ENCODE measurements at places on chromosomes 4 and X.

DNA sequence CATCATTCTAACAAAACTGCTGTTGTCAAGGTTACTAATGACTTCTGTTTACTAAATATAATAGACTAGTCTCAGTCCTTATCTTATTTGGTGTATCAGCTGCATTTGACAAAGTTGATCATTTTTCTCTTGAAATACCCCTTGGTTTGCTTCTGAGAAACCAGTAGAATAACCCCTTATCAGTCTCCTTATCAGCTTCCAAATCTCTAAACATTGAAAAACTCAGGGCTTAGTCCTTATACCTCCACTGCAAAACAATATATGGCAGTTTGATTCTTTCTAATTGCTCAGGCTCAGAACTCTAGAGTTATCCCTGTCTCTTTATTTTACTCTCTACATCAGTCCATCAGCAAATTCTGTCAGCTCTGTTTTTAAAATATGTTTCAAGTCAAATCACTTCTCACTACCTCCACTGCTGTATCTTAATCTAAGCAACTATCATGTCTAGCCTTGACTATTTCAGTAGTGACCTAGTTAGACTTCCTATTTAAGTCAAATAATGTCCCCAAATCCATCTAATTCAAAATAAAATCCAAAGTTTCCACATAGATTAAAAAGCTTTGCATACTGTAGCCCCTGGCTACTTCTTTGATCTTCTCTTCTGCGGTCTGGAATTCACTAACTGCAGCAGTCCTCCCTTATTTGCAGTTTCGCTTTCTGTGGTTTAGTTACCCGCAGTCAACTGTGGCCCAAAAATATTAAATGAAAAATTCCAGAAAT, 87.1 kb upstream of the NPNT start:
- DNase-seq: no peak

GRCh38 chrX:30373951-30374350, 64.8 kb upstream of the NR0B1 start:
- no peak for DNase-seq

DNA sequence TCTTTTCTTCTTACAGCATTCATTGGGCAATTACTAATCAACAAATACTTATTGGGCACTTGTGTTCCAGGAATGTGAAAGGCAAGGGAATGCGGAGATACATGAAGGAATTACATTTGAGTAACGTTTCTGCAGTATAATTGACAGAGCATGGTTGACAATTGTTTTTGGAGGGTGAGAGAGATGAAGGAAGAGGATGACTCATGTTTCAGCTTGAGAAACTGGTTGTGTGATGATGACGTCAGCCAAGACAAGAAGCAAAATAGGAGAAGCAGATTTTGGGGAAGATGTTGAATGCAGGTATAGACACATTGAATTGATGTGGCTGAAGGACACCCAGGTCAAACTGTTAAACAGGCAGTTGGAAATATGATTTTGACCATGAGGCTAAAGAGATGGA, 8.0 kb upstream of the CPEB2 start:
- DNase-seq: no peak

GRCh38 chrX:130082244-130083106, 27.8 kb downstream of the ELF4 start:
- DNase-seq: no peak

- no peak for DNase-seq
Measured at GRCh38 chrX:152876931-152877840, 20.7 kb upstream of the ZNF185 start.

DNA sequence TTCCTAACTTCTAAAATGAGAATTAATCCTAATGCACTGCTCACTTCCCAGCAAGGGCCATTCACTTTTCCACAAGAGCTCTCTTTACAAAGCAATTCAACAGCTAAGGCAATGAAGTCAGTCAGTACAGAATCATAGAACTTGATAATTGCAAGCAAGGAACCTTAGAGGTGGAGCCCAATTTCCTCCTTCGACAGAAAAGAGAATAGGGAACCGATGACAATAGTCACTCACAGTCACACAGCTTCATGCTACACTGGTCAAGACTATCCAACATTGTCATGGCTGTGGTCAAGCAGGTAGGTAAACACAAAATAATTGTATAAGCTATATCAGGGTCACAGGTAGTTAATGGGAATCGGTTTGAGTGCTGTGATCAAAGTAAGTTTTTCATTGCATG, 90.0 kb downstream of the ELOVL6 start:
- peak; percentile 11 for DNase-seq

GRCh38 chr4:30836231-30836630, 116.1 kb downstream of the PCDH7 start:
- DNase-seq: no peak

- no peak for DNase-seq
Measured at GRCh38 chr4:89196056-89196674, 84.8 kb downstream of the TIGD2 start.

- DNase-seq: no peak
Measured at GRCh38 chr4:4870576-4871241, 11.2 kb downstream of the MSX1 start.

GRCh38 chrX:69216911-69217310, 51.7 kb upstream of the PJA1 start:
- DNase-seq: peak; percentile 12

DNA sequence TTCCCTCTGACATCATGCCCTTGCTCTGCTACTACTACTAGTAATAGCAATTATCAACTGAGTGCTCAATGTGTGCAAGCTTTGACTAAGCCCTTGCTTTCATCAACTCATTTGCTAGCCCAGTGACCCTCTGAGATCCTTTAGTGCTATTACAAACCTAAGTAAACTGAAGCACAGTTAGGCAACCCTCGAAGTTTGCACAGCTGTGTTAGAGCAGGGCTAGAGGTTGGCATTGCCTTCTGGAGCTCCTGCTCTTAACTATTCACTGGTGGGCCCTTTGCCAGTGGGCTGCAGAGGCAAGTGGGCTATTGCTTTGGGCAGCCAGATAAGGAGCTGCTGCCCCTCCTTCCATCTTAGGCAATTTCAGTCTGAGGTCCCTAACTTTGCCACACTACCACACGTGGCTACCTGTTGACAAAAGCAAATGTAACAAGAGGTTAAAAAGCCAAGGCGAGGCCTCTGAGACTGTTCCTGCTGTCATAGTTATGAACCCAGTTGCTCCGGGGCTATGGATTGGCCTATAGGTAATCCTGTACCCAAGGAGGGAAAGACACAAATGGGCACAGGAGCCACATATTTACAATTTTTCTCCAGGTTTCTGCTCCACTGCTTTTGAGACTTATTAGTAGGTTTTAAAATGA, 41.5 kb upstream of the ANKRD50 start:
- DNase-seq: no peak

GRCh38 chr4:174524242-174524641, 2.0 kb upstream of the HPGD start:
- no peak for DNase-seq

DNA sequence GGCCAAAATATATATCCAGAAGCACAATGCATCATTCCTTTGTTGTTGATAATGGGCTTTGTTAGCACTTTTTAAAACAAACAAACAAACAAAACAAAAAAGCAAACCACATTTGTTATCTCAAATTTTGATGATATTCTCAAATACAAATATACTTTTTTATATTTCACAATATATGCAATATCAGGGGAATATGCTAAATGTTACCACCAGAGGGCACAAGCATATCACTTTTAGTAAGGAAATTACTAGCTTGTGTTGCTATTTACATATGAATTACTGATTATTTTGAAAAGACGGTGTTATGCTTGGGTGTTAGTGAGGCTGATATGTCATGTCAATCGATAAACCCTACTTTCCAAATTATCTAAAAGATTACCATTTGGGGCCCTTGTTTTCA, 29.1 kb downstream of the RIPPLY1 start:
- peak; percentile 6 for DNase-seq

DNA sequence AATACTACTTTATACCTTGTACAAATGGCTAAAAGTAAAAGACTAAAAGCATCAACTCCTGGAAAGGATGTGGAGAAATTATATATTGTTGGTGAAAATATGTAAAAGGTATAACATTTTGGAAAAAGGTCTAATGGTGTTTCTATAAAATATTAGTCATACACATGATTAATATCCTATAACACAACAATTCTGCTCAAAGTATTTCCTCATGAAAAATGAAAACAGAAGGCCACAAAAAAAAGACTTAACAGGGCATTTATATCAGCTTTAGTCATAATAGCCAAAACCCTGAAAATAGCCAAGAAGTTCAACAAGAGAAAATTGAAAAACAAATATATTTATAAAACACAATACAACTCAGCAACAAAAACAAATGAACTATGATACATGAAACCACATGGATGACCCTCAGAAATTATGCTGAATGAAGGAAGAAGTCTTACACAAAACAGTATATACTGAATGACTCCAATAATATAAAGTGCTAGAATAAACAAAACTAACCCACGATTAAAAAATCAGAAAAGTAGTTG, 38.8 kb downstream of the TBCK start:
- no peak for DNase-seq

DNA sequence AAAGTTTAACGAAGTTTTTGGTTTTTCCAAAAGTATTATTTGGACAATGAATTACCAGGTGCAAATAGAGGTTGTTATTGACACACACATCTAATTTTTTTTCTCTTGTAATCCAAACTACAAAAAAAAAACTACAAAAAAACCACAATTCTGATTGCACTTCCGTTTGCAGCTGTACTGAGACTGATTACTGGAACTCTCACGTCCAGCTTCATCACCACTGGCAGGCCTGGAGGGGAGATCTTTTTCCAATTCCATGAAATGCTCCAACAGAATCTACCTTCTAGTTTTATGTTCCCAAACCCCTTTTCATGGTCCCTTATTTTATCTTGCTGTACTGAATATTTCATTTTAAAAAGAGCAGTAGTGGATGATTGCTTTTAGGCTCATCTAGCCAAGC, 1118.3 kb downstream of the C4orf33 start:
- no peak for DNase-seq

DNA sequence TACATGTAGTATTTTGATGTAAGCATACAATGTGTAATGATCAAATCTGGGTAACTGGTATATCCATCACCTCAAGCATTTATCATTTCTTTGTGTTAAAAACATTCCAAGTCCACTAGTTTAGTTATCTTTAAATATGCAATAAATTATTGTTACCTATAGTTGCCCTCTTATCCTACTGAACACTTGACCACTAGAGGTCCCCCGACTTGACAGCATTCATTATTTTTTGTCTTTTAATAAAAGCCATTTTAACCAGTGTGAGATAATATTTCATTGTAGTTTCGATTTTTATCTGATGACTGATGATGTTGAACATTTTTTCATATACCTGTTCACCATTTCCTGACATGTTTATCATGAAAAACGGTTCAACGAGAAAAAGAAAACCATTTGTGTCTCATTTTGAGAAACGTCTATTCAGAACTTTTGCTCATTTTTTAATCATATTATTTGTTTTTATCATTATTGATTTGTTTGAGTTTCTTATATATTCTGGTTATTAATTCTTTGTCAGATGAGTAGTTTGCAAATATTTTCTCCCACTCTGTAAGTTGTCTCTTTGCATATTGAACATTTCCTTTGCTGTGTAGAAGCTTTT, 199.0 kb upstream of the CXXC4 start:
- DNase-seq: no peak

DNA sequence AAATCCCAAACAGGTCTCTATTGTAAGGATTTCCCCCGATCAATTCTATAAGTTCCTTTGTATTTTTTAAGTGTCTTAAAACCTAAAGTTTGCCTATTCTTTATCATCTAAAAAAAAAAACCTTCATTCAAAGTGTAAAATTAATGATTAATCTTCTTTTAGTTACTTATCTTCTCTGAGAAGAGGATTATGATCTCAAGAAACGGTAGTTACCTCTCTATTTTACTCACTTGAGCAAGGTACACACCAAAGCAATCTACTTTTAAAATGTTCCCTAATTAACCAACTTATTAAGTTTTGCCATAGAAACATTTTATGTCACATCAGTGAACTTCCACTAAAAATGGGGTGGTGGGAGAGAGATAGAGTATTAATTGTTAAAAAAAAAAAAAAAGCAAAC, 15.2 kb upstream of the GALNT7 start:
- no peak for DNase-seq

DNA sequence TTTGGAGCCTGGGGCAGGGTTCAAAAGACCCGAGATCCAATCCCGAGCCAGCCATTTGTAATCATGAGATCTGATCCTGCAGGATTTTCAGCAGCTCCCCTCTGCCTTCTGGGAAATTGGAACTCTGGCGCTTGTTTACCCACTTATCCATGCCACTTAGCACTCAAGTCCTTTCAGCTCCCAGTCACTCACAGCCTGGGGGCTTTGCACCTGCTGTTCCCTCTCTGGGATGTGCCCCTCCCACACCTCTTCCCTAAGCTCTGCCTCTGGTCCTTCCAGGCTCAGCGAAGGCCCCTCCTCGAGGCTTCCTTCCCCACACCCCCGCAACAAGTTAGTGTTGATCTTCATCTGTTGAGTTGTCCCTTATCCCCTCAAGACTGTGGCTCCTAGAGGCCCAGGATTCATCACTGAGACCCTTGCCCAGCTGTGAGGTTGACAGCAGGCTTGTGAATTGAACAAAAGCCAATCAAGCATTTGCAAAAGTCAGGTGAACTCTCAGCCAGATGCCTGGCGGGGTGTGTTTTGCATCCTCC, 99.1 kb upstream of the AFAP1 start:
- DNase-seq: peak; percentile 85

- no peak for DNase-seq
Measured at GRCh38 chr4:37892641-37893040, 1.8 kb downstream of the TBC1D1 start.

DNA sequence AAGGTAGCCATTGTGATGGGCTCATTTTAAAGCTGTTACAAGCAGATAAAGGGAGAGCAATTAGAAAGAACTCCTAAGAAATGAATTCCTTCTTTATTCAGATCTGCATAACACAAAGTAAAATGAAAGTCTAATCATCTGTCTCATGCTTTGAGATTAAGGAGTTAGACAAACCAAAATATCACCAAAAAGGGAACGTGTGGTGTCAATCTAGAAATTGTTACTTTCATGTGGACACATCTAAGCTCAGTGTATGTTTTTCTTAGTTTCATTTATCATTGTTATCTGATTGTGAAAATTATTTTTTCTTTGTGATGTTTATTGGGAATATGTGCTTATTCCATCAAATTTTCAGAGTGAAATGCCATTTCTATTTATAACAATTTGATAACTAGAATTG, 80.3 kb downstream of the BANK1 start:
- DNase-seq: no peak

- DNase-seq: no peak
Measured at GRCh38 chr4:140556372-140557085, 12.2 kb downstream of the UCP1 start.

GRCh38 chrX:100379388-100379986, 30.6 kb downstream of the PCDH19 start:
- DNase-seq: no peak

- DNase-seq: no peak
Measured at GRCh38 chr4:4356106-4357041, 30.5 kb upstream of the NSG1 start.

DNA sequence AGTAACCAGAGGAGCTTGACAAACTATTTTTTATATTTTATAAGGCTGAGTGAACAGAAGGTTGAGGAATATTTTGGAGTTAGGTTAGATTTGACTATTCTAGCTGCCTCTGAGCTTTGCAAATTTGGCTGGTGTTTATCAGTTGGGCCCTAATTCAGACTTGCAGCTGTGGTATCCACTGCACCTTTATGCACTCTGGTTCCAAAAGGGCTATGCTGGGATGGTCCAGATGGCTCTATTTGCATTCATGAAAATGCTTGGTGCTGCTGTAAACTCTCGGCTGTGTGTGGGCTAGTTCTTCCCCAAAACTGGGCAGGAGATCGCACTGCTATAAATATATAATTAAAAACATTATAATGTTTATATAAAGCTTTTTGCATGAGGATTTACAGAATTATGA, 106.3 kb downstream of the REPS2 start:
- DNase-seq: no peak

Measured in DMS79 treated with DMSO at 0.1 percent for 48 hours (cell line).